Omental fat pad (tissue), 4 donors: ENCODE measurements at places on chromosomes 2 and 18. TPM values are rescaled to one million over a fixed set of nuclear protein-coding genes. Genes with fewer than 3 reads are reported as not detected.

SERPINB12 gene
- total RNA-seq, result not detected

SCN3A gene
- 2.5 TPM for total RNA-seq

GKN1 gene
- not detected for total RNA-seq

ICA1L gene
- total RNA-seq, result 14.0 TPM

ZNF24 gene
- 34.2 TPM for total RNA-seq

STARD6 gene
- total RNA-seq, result not detected

GRB14 gene
- 5.3 TPM for total RNA-seq

SPATA3 gene
- not detected for total RNA-seq

MDH1B gene
- not detected for total RNA-seq

CFC1 gene
- total RNA-seq, result not detected

NEU2 gene
- not detected for total RNA-seq

FAM161A gene
- total RNA-seq, result 3.9 TPM

ZAP70 gene
- total RNA-seq, result 4.1 TPM

STK17B gene
- total RNA-seq, result 39.2 TPM

ANKRD30BL gene
- total RNA-seq, result not detected

SLC5A7 gene
- total RNA-seq, result not detected

CHST9 gene
- not detected for total RNA-seq

MC2R gene
- not detected for total RNA-seq

HDLBP gene
- 471 TPM for total RNA-seq

SLC16A14 gene
- 1.3 TPM for total RNA-seq

ALK gene
- not detected for total RNA-seq

C2orf92 gene
- total RNA-seq, result 14.4 TPM

LYPD6B gene
- total RNA-seq, result 0.65 TPM

DAW1 gene
- 1.9 TPM for total RNA-seq

STON1 gene
- 124 TPM for total RNA-seq

CCDC142 gene
- 31.4 TPM for total RNA-seq

ITGB6 gene
- total RNA-seq, result not detected

FAP gene
- 20.5 TPM for total RNA-seq

KCNS3 gene
- 17.8 TPM for total RNA-seq

KANSL3 gene
- 41.7 TPM for total RNA-seq

TMEM178A gene
- 1.9 TPM for total RNA-seq

ARHGEF4 gene
- total RNA-seq, result 15.4 TPM

CIB4 gene
- total RNA-seq, result not detected

CPS1 gene
- 9.5 TPM for total RNA-seq
